ENCODE measurements at places on chromosomes 13 and 19. TPM values are rescaled to one million over a fixed set of nuclear protein-coding genes. Genes with fewer than 3 reads are reported as not detected.

DNA sequence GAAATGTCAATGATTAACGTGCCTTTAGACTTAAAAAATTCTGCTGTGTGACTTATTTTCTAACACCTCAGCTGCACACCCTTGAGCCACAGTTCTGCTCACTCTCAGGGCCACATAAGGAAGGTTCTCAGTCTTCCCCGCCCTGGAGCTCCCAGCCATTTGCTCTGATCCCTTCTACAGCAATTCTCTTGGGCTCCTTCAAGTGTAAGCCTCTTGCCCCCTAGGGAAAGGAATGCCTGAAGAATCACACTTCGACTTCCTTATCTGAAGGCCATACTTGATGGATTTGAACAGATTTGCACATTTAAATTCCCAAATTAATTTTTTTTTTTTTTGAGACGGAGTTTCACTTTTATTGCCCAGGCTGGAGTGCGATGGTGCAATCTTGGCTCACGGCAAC lies 44.2 kb downstream of the RASA3 start:
- no peak for DNase-seq

- no peak for DNase-seq
Measured at GRCh38 chr13:92224052-92224821, 825.8 kb downstream of the GPC5 start.

- DNase-seq, result no peak
Measured at GRCh38 chr13:110726726-110727125, 13.2 kb downstream of the ING1 start.

- no peak for DNase-seq
Measured at GRCh38 chr13:104204177-104204576, 1138.0 kb upstream of the SLC10A2 start.

- no peak for DNase-seq
Measured at GRCh38 chr13:32905864-32906180, 110.4 kb upstream of the KL start.

DNA sequence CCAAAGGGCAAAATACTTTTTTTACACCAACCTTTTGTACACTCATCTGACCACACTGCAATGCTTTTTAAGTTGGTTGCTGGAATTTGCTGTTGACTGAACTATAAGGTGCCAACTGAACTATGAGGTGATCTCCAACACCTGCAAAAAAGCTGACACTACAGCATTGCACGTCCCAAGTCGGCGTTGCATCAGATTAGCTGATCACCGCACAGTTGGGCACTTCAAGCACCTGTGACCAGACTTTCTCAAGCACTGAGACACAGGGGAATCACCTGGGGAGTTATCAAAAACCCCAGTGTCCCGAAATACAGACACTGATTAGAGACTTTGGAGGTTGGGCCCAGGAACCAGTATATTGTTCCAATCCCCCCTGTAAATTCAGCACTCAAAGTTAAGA lies 1.1 kb downstream of the NLRP11 start:
- no peak for DNase-seq

- DNase-seq, result no peak
Measured at GRCh38 chr19:369256-369655, 24.7 kb upstream of the MIER2 start.

DNA sequence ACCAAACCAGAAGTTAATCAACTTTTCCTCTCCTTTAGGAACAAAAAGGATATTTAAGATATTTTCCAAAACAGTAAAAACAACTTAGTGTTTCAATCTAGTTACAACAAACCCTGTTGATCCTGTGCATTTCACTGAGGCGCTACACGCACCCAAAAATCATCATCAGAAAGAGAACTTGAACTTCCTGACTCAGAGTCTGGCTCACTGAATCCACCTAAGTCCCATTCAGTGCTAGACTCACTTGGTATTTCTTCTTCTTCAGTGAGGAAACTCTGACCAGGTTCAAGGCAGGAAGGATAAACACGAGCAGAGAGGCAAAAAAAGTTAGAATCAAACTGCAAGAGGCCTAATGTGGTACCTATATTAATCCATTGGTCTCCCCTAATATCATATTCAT lies 2.2 kb downstream of the KBTBD6 start:
- no peak for DNase-seq

- DNase-seq, result no peak
Measured at GRCh38 chr19:39982883-39983282, 11.9 kb downstream of the PSMC4 start.

DNA sequence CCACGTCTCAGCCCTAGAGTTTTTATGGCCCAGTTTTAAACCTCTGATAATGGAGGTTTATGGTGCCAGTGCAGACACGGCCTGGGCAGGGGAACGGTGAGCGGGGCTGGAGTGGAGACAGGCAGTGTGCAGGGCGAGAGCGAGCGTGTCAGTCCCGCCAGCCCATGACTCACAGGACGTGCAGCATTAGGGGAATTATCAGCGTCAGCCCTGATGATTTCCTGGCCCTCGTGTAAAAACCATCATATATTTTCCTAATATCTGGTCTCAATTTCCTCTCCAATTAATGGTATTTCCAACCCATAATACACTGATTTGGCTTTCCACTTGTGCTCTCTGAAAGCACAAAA lies 104.6 kb upstream of the VSTM2B start:
- no peak for DNase-seq

DNA sequence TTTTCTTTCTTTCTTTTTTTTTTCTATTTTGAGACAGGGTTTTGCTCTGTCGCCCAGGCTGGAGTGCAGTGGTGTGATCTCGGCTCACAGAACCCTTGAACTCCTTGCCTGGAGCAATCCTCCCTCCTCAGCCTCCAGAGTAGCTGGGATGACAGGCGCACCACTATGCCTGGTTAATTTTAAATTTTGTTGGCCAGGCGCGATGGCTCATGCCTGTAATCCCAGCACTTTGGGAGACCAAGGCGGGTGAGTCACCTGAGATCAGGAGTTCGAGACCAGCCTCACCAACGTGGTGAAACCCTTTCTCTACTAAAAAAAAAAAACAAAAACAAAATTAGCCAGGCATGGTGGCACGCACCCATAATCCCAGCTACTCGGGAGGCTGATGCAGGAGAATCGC lies 8.7 kb upstream of the SBNO2 start:
- DNase-seq, result no peak

- peak; percentile 89 for DNase-seq
Measured at GRCh38 chr19:44847144-44848035, 1.3 kb downstream of the NECTIN2 start.

- no peak for DNase-seq
Measured at GRCh38 chr19:5145521-5146511, 176.9 kb downstream of the KDM4B start.

GRCh38 chr13:66895780-66896179 lies 334.4 kb downstream of the PCDH9 start:
- DNase-seq, result no peak

GRCh38 chr13:28137596-28137995 lies 749 bp upstream of the PAN3 start:
- no peak for DNase-seq

Gene PSG3
- total RNA-seq, result not detected

Gene TMEM259
- total RNA-seq, result 112 TPM

Gene KLK13
- total RNA-seq, result not detected

Gene CNMD
- not detected for total RNA-seq

Gene SULT2B1
- 5.6 TPM for total RNA-seq

Gene PCDH8
- not detected for total RNA-seq

Gene CNFN
- total RNA-seq, result 2.6 TPM

Gene ZNF708
- 29.6 TPM for total RNA-seq

Gene CARM1
- 11.6 TPM for total RNA-seq

Gene SLC6A16
- total RNA-seq, result 1.2 TPM
